ENCODE measurements at places on chromosomes 7 and 10.

GRCh38 chr10:14751921-14752320, 22.8 kb downstream of the FAM107B start:
- no peak for DNase-seq

GRCh38 chr7:157520249-157520648, 183.4 kb downstream of the DNAJB6 start:
- no peak for DNase-seq

- no peak for DNase-seq
Observed at GRCh38 chr10:132910186-132910880, 32.0 kb downstream of the CFAP46 start.

DNA sequence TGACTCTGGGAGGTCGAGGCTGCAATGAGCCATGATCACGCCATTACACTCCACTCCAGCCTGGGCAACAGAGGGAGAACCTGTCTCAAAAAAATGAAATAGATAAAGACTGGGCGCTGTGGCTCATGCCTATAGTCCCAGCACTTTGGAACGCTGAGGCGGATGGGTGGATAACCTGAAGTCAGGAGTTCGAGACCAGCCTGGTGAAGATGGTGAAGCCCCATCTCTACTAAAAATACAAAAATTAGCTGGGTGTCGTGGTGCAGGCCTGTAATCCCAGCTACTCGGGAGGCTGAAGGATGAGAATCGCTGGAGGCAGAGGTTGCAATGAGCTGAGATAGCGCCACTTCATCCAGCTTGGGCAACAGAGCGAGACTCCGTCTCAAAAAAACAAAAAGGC, 1.1 kb upstream of the DDX21 start:
- DNase-seq: no peak

DNA sequence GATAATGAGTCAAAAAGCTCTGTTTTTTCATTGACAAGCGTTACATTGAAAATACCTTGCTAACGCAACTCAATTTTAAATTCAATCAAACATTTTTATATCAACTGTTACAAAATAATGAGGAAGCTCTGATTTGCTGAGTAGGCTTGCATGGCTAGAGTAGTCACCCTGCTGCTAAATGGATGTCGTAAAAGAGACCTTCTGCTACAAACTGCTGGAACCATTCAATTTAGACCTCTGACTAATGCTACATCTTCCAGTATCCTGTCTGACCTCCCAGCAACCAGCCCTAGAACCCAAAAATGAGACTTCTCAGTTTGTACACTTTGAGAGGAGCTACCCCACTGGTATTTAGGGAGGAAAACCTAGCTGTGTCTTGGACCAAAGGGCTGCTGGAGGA, 84.0 kb upstream of the ELMO1 start:
- no peak for DNase-seq

GRCh38 chr7:84137812-84138211, 56.8 kb downstream of the SEMA3A start:
- DNase-seq: no peak

GRCh38 chr7:127705461-127705959, 53.5 kb downstream of the SND1 start:
- DNase-seq: no peak

DNA sequence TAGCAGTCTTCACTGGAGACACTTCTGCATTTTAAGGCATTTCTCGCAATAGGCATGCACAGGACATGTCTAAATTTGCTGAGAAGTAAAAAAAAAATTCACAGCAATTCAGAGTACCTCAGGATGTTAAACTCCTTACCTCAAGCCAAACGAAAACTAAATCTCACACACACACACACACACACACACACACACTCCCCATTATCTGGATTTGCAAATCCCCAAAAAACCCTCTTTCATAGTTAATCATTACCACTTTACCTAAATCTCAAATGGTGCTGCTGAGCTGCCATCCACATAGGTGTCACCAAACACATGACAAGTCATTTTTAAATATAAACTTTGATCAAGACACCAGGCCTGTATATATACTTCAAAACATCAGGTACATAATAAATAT, 31.8 kb downstream of the CACNA2D1 start:
- DNase-seq: no peak

GRCh38 chr10:102779680-102780526, 36.2 kb downstream of the WBP1L start:
- no peak for DNase-seq

- DNase-seq: no peak
Observed at GRCh38 chr10:84296091-84296981, 32.1 kb upstream of the CCSER2 start.

DNA sequence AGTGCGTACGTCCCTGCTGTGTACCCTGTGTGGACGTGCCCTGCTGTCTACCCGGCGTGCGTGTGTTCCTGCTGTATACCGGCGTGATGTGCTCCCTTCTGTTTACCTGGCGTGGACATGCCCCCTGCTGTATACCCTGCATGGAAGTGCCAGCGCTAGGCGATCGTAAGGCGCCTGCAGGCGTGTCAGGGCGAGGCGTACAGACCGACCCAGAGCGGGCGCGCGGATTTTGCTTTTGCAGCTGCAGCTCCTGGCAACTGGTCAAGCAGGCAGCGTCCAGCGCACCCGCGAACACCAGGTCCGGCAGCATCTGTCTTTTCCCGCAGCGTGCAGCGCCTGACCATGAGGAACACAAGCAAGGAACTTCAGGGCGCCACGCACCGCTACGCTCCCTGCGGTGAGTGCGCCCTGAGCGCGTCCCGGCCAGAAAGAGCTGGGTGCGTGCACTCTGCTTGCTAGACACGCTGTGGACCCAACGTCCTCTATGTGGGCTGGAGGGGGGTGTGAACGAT, 680 bp downstream of the C7orf57 start:
- DNase-seq: no peak

DNA sequence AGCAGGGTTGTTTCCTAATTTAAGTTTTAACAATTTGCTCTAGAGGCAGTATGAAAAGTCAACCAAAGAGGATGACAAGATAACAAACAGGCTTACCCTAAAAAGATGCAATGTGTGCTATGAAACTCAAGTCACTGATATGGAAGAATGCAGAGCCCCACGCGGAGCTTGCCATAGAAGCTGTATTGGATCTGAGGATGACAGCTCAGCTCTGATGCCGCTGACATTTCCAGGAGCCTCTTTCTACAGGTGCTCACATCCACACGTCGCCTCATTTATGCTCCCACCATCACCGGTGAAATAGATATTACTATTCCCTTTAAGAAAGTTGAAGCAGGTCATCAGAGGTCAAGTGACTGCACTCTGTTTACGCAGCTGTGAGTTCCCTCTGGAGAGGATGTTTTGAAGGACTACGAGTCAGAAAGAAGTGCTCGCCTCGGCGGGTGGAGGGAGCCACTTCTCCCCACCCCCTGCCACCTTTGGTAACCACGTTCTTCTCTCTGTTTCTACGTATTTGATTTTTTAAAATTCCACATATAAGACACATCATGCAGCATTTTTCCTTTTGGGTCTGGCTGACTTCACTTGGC, 275.4 kb downstream of the GLRX3 start:
- no peak for DNase-seq
